ENCODE measurements at places on chromosomes 5 and 9.
A peak's percentile ranks its signal among the peaks of the same experiment; 100 is the strongest.

DNA sequence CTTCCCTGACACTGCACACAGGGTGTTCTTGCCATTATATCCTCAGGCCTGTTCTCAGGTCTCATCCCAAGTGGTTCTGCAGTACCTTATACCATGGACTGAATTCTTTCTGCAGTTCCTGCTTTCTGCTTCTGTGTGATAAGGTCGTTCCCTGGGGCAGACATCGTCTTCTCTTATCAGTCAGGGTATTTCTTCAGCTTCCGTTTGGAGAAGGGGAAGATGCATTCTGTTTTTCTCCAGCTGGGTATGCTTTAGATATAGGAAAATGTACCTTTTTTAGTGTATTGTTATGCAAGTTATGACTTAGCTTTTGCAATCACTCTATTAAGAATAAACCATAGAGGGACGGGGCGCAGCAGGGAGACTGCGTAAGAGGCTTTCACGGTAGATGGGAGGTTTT is 31.1 kb downstream of the RALGPS1 start:
- no peak for DNase-seq

GRCh38 chr5:137665678-137666460 is 70.0 kb downstream of the KLHL3 start:
- DNase-seq = no peak

DNA sequence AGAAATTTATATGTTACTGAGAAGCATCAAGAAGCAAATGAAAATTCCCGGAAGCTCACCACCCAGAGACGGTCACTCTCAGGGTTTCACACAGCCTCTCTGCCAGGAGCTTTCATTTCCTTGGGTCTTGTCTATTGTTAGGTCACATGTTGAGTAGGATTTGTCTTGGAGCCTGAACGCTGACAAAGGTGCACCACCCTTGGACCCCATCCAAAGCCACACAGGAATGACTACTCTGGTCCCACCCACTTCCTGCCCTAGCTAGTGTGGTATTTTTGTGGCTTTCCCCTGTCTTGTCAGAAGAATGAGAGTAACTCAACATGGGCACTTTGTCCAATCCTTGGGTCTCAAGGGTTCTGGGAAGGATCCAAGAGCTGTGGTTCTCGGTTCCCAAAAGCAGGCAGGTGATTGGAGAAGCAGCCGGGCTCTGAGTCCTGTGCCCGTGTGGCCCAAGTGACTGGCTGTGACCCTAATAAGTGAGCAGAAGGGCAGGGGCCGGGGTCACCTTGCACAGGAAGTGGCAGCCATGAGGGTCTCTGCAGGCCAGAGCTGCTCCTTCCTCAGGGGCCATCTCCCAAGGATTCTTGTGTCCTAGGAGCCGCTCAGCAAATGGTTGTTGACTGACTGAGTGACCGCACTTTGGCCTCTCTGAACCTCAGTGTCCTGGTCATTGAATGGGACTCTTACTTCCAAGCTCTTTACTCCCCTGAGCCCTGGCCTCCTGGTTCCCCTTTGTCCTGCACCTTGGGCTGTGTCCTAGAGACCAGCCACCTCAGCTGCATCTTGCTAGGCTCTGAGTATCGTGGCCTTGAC is 6.9 kb downstream of the FGD3 start:
- DNase-seq = peak; percentile 84

DNA sequence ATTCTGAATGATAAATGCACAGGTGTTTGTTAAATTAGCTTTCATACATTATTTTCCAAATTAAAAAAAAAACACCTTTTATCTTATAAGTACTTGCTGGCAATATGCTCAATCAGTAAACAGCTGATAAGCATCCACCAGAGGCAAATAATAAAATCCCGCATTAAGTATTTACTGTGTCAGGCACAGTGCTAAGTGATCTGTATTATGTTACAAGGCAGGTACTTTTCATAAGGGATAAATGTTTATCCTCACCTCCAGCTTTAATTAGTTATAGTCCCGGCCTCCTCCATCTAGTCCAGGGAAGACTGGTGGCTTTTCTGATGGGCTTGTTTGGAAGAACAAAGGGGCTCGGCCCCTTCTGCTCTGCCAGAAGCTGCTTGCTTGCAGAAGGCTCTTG is 40.1 kb downstream of the PFDN1 start:
- peak; percentile 34 for DNase-seq

DNA sequence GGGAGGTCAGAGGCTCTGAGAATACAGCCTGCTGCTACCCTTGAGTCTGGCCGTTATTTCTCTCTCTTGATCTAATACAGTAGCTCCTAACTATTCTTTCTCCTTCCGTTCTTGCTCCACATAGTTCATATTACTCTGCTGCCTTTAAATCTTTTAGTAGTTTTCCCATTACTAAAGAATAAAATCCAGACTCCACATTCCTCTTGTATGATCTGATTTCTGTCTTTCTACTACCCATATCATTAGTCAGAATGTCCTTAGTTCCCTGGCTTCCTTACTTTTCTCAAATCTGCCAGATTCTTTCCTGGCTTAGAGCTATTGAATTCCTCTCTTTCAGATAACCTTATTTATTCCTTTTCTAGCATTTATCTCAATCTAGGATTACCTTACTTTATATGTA is 40.0 kb downstream of the MARCHF6 start:
- DNase-seq = no peak

GRCh38 chr5:172574871-172575223 is 66.2 kb upstream of the NEURL1B start:
- DNase-seq = no peak

DNA sequence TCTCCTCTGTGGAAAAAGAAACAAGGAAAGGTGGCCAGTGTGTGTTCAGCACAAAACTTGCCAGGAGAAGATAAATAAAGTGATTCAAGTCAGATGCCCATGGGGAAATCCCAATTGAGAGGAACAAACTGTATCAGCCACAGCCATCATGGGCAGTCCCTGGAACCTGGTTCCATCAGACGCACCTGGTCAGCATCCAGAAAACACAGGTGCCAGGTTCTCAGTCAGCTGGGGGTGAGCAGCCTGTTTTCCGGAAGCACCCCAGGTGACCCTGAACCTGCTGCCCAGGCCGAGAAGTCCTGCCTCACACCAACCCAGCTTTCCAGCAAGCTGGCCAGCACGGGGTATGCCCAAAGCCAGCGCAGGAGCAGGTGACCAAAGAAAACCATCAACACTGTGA is 30.5 kb downstream of the PTCH1 start:
- DNase-seq = no peak

DNA sequence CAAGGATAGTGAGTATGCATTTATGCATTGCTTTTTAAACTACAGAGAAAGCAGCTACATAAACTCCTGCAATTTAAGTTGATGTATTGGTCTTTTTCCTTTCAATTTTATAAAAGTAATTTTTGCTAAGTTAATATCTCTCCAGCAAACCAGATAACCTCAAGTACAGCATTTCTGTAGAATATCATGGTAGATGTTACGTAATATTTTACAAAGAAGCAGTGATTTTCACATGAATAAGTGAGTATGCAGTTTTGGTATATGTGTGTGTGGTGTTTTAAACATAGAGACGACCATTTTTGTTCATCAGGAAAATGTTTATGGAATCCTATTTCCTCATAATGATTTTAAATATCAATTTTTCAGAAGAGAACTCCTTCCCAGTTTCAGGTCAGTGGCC is 118.9 kb downstream of the INSYN2B start:
- DNase-seq = no peak

DNA sequence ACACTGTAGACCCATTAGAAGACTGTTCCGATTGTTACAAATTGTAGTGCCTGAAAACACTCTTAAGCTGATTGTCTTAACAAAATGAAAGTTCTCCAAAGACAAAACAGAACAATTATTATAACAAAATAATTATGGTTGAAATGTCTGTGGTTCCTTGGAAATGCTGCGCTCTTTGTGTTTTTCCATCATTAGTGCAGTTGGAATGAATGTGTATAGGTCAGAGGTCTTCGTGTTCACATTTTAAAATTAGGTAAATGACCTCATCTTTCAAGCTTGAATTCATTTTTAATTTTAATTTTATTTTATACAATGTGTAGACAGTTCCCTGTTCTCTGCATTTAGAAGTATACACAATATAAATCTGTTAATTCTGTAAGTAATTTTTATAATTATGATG is 56.7 kb upstream of the NXNL2 start:
- DNase-seq = no peak

- DNase-seq = peak; percentile 77
Observed at GRCh38 chr5:140868721-140869554, at the start of gene PCDHA11. TSS of gene PCDHA11 (plus strand) at chr5:140868957. CDS start at chr5:140869104, 147 bp downstream.

GRCh38 chr5:126542441-126542840 is 52.6 kb downstream of the ALDH7A1 start:
- no peak for DNase-seq

All from NCI-H1092 treated with DMSO at 0.1 percent for 48 hours (cell line).